ENCODE measurements at places on chromosomes 1 and 21. TPM values are rescaled to one million over a fixed set of nuclear protein-coding genes. Genes with fewer than 3 reads are reported as not detected.

Gene LRRC53
- 0.06 TPM for total RNA-seq

Gene SPRR2F
- total RNA-seq = 0.22 TPM

Gene DMBX1
- 0.10 TPM for total RNA-seq

Gene BRDT
- 0.06 TPM for total RNA-seq

Gene SDF4
- 86.7 TPM for total RNA-seq

Gene ENTREP3
- 9.8 TPM for total RNA-seq

Gene RCAN1
- total RNA-seq = 91.6 TPM

Gene TNNT2
- 1.4 TPM for total RNA-seq

Gene MAP3K7CL
- 2.9 TPM for total RNA-seq

DNA sequence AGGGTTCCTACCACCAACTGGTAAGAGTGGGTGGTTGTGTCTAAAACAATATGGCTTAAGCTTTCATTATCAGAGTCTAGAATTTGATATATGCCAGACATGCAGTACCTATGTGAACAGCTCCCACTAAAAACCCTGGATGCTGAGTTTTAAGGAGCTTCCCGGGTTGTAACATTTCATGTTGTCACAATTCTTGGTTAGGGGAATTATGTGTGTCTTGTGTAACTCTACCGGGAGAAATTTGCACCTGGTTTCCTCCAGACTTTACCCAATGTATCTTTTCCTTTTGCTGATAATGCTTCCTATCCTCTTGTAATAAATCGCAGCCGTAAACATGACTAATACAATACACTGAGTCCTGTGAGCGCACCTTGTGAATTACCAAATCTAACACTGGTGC is 48.3 kb downstream of the ARID4B start:
- DNase-seq = no peak

GRCh38 chr1:239954836-239955235 is 136.8 kb upstream of the FMN2 start:
- no peak for DNase-seq

DNA sequence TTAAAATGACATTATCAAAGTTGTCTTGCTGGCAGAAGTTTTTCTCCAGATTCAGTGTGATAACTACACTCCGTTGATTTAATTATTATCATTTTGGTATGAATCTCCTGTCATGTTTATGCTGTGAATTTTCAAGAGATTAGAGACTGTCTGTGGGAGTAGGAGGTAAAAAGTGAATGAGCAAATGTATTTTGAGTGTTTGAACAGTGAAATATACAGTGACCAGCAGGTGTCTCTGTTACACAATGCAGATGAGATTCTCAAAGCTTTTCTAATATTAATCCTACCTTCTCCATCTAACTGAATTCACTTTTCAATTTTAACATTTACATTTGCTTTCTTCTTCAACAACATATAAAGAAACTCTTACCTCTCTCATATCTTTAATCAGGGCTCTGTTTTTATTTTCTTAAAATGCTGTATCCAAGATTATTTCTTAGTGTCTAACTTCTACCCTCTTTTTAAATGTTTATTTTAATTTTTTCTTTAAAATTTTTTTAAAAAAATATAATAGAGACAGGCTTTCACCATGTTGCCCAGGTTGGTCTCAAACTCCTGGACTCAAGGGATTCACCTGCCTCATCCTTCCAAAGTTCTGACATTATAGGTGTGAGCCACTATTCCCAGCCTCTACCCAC is 20.9 kb upstream of the HSPA13 start:
- peak; percentile 93 for DNase-seq

GRCh38 chr1:77926561-77927357 is 38.3 kb downstream of the NEXN start:
- no peak for DNase-seq

- DNase-seq = no peak
Measured at GRCh38 chr1:21775985-21776562, 6.9 kb downstream of the USP48 start.

GRCh38 chr1:17213148-17213781 is 8.3 kb downstream of the PADI1 start:
- DNase-seq = no peak

DNA sequence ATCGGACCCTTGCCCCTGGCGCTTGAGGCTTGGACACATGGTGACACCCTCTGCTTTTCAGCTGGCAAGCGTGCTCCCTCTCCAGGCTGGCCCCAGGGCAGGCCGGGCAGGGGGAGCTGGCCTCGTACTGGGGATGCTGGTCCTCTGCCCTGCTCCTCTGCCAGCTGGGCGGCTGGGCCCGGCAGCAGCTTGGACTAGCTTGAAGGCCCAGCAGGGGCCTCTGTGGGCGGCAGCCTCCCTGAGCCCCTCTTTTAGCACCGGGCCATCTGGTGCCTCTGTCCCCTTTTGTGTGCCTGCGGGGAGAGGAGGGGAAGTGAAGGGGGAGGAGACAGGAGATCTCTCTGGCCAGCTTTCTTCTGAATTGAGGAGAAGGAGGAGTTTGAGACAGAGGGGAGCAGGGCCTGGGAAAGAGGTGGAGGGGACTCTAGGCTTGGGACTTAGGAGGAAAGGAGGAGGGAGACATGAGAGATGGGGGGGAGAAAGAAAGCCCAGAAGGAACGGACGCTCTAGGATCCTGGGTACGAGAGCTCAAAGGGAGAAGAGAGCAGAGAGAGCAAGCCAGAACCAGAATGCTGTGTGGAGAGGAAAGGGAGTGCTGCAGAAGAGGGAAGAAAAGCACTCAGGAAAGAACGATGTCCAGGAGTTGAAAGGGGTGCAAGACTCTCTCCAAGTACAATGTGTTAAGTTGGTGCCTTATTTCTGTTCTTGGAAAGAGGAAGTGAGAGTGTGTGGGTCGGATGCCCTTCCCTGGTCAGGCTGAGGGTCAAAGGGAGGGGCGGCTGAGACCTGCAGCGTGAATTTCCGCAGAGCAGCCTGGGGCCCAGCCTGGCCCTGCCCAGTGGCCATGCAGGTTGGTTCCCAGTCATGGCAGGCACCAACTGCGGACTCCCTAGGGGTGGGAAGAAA is 40.3 kb downstream of the IER5 start:
- DNase-seq = no peak

DNA sequence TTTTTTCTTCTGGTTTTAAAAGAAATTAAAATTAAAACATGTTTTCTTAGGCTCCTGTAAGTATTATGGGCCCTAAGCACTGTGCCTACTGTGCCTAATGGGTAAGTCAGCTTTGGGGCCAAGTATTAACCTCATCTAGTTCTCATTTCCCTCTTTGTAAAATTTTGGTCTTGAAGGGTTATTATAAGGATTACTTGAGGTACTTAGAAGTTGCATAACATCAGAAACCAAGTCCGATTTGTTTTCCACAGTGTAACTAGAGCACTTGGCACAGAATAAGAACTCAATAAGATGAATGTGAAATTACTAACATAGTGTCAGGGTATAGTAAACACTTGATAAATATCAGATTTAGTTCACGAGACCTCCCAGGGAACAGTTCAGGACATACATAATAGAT is 16.4 kb upstream of the OSBPL9 start:
- DNase-seq = no peak

DNA sequence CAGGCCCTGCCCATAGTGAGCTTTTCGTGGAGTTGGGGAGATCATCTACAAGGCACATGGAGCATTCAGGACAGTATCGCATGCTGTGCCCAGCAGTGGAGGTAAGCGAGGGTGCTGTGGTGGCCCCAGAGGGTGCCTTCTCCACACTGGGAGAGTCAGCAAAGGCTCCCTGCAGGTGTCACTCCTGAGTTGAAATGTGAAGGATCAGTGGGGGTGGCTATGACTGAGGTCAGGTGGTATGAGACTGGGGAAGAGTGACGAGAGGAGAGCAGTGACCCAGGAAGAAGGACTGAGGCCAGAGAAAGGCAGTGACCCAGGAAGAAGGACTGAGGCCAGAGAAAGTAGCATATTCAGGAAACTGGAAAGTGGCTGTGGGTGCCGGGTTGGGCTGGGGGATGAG is 53.0 kb downstream of the SPAG17 start:
- DNase-seq = no peak

DNA sequence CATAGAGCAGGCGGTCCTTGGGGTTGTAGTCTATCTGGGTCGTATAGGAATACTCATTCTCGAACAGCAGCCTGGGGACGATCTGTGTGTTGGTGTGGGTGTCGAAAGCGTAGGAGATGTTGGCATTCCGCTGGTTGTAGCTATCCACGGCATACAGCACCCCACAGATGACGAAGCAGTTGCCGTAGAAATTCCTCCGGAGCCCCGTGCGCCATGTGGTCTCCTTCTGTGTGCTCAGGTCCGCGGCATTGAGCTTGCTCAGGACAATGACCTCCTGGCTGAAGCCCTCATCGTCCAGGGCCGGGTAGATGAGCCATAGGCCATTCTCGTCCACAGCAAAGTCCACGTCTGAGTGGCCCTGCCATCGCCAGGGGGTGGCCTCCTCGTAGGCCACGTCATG is 39.9 kb downstream of the OLFML2B start:
- no peak for DNase-seq
